ENCODE measurements at places on chromosomes 3 and 15. TPM values are rescaled to one million over a fixed set of nuclear protein-coding genes. Genes with fewer than 3 reads are reported as not detected.

DNA sequence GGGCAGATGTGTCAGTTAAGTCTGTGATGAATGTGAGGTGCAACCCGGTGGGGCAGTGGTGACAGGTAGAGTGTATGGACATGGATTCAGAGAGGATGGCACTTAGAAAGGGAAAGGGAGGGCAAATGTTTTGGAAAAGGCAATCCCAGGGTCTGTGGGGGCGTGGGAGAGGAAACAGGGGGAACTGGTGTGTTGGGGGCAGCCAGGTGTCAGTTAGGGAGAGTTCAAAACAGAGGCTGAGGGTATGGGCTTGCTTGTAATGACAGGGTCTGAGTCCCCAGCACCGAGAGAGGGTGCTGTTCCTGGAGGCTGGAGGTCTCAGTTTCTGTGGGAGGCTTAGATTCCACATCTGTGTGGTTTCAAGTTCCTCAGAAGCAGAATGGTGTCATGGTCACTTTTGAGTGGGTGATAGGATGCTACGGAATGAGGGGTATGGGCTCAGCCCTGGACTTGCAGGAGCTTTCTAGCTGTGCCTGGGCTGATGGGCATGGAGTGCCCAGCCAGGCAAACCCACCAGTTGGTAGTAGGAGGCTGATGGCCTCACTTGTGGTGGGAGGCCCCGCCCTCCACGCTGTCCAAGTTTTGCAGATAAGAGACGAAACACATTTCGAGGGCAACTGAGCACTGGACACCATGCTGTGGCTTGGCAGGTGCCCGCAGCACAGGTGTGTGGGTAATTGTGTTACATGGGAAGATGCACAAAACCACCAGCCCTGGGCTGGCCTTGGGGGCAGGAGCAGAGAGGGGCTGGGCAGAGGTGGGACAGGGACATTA lies 209.4 kb downstream of the RPLP1 start:
- DNase-seq, result no peak

GRCh38 chr3:8737301-8737700 lies 3.7 kb downstream of the CAV3 start:
- no peak for DNase-seq

- no peak for DNase-seq
Measured at GRCh38 chr15:62983956-62984355, 58.6 kb upstream of the TPM1 start.

- no peak for DNase-seq
Measured at GRCh38 chr15:88625943-88626741, 5.0 kb downstream of the AEN start.

The ZNF860 gene
- total RNA-seq, result 0.66 TPM

- DNase-seq, result peak; percentile 55
Measured at GRCh38 chr3:180679178-180680096, at the start of gene CCDC39. CCDC39 (minus strand) TSS chr3:180679489; CDS start chr3:180679380, 109 bp downstream.

GRCh38 chr3:129107793-129108192 lies 13.8 kb downstream of the RAB43 start:
- no peak for DNase-seq

The IL1RAP gene
- total RNA-seq, result 13.8 TPM

GRCh38 chr3:69105320-69105719 lies 17.1 kb downstream of the LMOD3 start:
- no peak for DNase-seq

DNA sequence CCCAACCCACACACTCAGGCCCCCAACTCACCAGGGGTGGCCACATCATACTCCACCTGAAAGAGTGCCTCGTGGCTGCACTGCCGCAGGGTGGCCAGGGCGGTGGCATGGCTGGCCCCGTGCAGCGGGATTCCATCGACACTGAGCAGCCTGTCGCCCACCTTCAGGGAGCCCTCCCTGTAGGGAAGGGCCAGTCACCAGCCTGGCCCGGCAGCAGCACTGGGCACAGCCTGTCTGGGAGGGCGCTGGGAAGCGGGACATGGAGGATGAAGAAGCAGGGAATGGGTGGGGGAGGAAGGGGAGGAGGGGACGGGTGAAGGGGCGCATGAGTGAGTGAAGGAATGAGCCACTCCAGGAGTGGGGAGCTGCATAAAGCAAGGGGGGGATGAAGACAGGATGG lies 18.5 kb downstream of the GRIP2 start:
- no peak for DNase-seq

DNA sequence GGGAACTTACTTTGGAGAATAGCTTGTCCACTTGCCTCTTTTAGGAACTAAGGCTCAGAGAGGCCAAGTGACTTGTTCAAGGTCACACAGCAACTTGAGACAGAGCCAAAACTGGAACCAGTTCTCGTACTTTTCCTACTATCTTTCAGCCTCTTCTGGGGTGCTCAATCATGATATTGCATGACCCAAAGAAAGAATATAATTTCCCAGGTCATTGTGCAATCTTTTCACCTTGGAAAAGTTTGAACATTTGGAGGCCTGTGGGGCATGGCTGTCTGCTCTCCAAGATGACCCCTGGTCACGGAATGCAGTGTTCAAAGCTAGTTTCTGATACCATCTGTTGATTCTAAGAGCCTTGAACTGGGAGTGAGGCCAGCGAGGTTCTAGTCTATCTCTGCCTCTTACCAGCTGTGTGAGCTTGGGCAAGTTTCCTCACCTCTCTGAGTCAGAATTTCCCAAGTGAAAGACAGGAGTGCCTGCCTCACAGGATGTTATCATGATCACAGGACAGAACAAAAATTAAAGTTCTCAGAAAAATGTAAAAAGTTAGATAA lies 89.7 kb downstream of the BDH1 start:
- no peak for DNase-seq

DNA sequence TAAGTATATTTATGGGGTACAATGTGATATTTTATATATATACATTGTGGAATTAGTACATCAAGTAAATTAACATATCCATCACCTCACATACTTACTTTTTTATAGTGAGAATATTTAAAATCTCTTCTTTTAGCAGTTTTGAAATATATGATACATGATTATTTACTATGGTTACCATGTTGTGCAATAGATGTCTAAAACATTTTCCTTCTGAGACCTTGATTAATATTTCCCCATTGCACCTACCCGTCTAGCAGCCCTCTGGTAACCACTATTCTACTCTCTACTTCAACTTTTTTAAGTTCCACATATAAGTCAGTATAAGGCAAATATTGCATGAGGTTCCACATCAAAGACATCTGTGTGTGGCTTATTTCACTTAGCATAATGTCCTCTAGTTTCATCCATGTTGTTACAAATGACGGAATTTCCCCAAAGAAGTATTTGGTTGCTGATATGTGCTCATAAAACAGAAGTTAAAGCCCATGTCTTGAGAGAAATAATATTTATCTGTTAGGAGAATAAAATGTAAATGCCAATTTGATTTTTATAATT lies 29.6 kb upstream of the NFKBIZ start:
- no peak for DNase-seq

GRCh38 chr3:187084126-187084525 lies 55.2 kb downstream of the RPL39L start:
- DNase-seq, result no peak

DNA sequence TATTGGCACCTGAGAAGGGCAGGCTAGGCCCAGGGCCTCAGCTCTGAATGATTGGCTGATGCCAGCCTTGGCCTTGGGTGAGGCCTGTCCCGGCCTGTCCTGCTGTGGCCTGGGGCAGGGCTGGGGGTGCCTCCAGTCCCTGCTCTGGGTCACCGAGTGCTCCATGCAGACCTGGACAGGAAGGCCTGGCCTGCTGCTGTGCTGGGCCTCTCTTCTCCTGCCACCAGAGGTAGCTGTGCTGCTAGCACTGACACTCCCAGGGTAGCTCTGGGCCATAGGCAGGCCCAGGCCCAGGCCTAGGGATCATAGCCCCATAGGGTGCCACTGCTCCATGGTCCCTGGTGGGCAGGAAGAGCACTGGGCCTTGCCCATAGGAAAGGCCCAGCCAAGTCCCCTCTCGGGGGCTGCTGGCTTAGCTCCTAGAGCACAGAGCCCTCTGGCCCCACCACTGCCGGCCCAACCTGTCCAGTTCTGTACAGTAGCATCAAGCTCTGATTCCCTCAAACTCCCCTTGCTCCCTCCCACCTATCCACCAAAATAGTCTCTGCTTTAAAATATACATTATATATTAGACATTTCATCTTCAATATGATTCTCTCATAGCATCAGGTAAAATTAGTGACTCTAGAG lies 18.2 kb downstream of the ABTB1 start:
- DNase-seq, result no peak

The TRPM1 gene
- not detected for total RNA-seq

Measured in activated T-cell treated with anti-CD3 and anti-CD28 coated beads, Interleukin-2, amount 50 U/mL, for 4 hours (primary cell).